ENCODE measurements at places on chromosomes 3 and 15.
A peak's percentile ranks its signal among the peaks of the same experiment; 100 is the strongest.

DNA sequence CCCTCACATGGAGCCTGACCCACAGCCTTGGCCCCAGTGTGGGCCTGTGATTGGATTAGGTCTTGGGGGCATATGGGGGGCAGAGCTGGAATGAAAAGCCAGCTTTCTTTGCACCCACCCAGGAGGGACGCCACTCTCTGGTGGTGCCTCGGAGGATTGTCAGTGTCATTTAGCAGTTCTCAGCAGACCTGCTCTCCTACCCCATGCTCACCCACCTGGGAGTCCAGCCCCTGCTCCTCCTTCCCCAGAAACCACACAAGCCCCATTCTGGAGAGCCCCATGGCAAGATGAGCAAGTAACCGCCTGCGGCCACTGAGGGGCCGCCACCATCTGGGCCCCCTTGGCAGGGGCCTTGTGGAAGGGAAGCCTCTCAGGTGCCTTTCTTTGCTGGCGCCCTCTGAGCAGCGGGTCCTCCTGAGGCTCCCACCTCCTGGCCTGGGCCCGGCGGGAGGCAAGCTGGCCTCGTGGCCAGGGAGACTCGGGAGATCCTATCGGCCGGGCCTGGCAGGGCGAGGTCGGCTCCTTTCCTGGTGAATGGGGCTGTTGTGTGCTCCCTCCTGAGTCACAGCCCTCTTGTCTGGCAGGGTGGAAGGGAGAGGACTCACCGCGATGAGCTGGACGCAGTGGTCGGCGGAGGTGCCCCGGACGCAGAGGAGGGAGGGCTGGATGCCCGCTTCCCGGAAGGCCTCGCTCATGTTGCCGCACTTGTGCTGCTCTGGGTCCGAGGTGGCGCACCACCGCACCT, 2.3 kb downstream of the MELTF start:
- no peak for DNase-seq

DNA sequence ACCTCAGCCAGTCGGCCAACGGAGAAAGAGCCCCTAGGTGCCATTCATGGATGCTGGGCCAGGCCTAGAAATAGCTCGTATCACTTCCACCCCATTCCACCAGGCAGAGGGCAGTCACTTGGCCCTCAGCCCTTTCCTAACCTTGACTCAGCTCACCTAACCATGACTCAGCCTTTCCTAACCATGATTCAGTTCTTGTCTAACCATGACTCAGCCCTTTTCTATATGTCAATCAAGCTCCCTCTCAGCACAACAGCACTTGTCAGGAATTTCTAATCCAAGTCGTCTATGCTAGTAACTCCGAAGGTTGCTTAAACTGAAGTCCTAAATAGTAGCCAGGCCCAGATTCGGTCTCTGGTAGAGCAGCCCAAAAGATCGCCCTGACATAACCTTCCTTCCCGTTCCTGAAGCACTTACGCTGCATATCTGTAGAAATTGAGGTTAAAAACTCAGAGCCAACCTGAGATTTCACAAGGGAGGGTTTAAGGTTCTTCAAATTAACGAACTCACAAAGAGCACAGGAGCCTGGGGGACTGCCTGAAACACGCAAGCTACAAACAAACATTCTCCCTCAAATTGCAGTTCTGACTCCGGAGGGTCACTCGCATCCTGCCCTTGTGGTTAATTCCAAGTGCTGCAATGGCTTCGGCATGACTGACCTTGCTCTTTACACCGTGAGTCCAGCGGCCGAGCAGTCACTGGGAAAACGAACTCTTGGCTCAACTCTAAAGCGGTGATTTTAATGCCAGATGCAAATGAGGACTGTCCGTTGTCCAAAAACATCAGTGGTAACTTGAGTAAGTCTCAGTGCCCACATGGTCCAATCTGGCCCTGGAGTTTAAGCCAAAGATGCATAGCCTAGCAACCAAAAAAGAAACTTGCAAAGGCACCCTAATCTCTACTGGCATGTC, 99.9 kb downstream of the ADAMTS17 start:
- DNase-seq = no peak

DNA sequence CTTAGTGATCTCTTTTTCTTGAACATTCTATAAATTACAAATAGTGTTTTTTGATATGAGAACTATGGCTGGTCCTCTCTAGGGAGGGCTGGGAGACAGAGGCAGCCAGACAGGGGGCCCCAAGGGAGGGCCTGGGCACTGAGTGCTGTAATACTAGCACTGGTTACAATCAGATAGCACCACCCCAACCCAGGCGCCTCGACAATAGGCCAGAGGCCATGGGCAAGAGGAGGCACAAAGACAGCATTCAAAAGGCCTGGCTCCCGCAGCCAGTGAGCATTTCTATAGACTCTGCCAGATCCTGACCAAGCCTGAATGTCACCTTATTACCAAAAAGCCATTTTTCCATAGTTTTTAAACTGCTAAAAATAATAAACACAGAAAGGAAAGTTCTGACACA, 158.5 kb downstream of the THRB start:
- no peak for DNase-seq

DNA sequence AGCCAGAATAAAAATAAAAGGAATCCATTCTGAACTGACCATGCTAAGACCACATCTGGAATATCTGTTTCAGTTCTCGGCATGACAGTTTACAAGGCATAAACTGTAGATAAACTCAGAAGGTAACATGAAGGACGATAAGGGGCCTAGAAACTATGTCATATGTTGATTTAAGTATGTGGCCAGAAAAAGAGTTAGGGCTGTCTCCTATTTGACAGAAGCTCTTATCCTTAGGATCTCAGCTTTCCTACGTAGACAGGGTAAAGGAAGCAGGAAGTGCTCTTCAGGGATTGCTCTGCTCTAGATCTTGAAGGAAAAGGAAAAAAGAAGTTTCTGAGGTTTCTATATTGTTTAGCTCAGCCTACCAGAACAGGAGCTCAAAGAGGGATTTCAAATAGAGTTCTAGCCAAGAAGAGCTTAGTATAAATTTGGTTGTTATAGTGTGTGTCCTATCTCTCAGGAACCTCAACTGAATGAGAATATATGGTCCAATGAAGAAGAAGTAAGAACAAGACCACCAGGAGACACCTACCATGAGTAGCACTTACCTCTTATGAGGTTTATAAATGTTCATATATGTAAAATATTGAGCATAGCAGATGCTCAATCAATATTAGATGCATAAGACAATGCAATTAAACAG, 59.2 kb downstream of the TP53BP1 start:
- DNase-seq = no peak

DNA sequence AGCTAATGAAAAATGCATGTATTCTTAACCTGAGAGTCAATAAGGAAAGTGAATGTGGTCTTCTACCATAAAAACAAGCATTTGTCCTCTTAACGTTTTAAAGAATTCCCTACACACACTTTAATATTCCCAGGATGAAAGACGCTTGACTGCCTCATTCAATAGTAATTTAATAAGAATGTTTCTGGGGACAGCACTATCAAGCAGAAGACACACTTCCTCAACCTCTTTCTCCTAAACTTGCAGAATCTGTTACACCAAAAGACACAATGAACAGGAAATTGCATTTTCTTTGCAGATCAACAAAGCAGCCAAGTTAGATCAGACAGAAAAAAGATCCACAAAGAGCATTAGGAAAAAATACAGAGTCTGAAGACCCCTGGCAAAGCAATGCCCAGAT, 97.7 kb downstream of the PLCH1 start:
- DNase-seq = no peak

DNA sequence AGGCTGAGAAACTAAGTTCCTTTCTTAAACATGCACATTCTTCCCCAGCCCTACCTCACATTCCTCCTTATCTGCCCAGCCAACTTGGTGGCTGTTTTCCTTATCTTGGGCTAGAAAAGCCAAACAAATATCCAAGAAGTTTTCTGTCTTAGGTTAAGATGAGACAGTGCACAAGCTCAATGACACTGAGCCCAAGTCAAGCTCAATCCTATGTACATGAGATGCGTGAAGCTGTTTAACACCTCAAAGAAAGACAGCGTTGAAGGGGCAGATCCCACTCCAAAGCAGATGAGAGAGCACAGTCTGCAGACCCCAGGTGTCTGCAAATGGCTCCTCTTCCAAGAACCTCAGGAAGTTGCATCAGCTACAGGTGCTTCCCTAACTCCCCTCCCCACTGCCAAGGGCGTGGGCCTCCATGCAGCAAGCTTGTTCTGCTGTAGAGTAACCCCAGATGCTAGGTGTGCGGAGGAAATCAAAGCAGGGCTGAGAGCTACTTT, 16.6 kb downstream of the LRRC2 start:
- no peak for DNase-seq

GRCh38 chr15:90885432-90886290, 1.4 kb downstream of the FES start:
- no peak for DNase-seq

DNA sequence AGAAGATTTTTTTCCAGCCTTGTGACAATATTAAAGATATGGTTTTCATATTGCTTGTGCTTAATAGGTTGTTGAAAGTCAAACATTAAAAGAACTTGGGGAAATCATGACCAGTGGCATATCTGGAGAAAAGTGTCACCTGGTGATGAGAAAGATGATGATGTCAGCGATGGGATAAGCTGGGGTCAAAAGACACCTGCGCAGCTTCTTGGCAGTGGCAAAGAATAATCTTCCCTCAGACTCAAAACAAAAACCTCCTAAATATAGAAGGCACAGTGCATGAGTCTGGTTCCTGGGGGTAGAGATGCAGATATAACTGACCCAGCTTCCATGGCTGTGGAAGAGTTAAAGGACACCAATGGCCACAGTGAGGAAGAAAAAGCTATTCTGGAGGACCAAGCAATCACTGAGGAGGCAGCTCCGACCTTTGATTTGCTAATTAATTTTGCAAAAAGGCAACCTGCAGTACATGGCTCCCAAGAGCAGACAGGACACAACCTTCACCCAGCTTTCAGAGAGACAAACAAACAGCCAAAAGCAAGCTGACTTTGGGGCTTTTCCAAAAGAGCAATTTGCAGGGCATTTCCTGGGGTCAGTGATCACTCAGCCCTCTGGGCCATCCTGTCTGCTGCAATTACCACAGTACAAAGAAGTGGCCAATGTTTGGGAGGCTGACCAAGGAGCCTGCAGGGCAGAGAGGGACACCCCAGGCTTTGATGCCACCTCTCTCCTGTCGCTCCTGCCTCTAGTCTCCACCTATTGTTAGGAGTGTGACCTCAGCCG, 17.6 kb upstream of the SEMA5B start:
- DNase-seq = no peak

- DNase-seq = no peak
Measured at GRCh38 chr3:15557511-15557946, 36.0 kb upstream of the COLQ start.

DNA sequence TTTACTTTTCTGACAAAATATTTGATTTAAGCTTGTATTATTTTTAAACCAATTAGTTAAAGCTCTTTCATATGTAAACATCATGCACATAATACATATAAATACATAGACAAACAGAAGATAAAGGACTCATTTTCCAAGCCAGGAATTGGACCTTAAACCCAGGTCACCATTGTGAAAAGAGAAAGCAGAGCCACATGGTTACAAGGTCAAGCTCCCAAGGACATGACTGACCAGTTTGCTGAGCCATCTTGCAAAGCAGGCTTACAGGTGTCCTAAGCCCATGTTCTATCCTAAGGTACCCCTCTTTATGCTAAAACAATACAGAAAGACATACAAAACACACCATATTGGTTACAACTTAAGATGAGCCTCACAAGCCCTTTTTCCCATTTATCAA, 50.5 kb upstream of the DNAJC19 start:
- DNase-seq = no peak

DNA sequence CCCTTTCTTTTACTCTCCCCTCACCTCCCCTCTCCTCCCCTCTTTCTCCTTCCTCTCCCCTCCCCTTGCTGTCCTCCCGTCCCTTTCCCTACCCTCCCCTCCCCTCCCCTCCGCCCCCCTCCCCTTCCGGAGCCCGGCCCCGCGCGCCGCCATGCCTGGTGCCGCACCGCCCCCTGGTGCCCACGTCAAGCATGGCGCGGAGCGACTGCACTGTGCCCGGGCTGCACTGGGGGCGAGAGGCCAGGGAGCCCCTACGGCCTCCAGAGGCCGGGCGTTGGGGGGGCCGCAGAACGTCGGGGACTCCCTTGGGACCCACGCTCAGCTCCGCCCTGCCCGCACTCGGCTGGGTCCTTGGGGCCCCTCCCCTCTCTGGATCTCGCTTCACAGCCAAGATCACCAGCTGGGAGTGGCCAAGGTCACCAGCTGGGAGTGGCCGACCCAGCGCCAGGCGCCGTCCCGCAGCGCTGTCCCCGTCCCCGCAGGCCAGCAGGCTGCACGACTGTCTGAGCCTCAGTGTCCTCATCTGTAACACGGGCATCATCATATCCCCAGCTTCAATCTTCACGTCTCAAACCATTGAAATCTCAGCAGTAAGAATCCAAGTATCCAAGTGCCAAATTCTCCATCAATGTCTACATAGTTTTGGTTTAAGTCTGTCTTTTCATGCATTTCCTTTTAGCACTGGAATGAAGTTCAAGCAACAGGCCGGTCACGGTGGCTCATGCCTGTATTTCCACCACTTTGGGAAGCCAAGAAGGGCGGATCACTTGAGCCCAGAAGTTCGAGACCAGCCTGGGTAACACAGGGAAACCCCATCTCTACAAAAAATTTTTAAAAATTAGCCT, 42.5 kb downstream of the TPRA1 start:
- DNase-seq = peak; percentile 55

DNA sequence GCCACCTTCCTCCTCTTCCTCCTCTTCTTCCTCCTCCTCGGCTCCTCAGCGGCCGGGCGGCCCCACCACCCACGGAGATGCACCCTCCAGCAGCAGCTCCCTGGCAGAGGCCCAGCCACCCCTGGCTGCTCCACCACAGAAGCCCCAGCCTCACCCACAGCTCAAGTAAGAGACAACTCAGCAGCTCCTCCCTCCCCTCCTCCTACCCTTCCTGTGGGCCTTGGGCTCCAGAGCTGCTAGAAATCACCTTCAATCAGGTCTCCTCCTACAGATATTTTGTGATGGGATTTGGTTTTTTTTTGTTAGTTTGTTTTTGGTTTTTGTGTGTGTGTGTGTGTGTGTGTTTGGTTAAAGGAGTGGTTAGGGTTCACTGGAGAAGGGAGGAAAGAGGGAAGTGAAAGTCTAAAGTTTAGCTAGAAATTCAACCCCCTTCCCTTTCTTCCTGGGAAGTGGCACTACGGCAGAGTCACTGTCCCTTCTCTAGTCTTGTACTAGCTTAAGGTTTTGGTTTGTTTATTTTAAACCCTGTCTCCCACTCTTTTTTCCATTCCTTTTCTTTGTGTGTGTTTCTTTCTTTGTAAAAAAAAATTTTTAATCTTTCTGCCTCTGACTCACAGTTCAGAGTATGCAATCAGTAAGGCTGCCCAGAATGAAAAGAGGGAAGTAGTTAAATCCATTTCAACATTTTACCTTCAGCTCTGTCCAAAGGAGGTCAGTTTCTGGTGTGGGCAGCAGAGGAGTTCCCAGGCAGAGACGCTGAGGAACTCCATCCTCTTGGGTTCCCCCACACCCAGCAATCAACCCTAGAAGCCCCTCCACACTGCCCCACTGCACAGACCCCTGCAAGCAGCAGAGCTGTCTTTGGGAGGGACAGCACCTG, 29.0 kb upstream of the TIMP4 start:
- DNase-seq = peak; percentile 73

GRCh38 chr3:37668431-37668817, 193.3 kb upstream of the CTDSPL start:
- DNase-seq = no peak

GRCh38 chr3:143977341-143978262, 6.0 kb downstream of the DIPK2A start:
- DNase-seq = no peak

GRCh38 chr3:93992207-93992606, 12.3 kb downstream of the ARL13B start:
- no peak for DNase-seq
